ENCODE measurements at places on chromosomes 2 and 18. TPM values are rescaled to one million over a fixed set of nuclear protein-coding genes. Genes with fewer than 3 reads are reported as not detected.

The ELP2 gene
- 66.3 TPM for total RNA-seq

The KCNJ3 gene
- total RNA-seq = 0.35 TPM

The HMSD gene
- total RNA-seq = 0.86 TPM

The HSBP1L1 gene
- total RNA-seq = 19.3 TPM

The AAMP gene
- total RNA-seq = 129 TPM

The SYT4 gene
- total RNA-seq = not detected

The SERPINB12 gene
- not detected for total RNA-seq

The OTOS gene
- not detected for total RNA-seq

The UPP2 gene
- not detected for total RNA-seq

The RGPD3 gene
- total RNA-seq = 0.18 TPM

The ANKRD23 gene
- not detected for total RNA-seq

The NT5C1B gene
- not detected for total RNA-seq
